Central memory CD8-positive, alpha-beta T cell (primary cell): ENCODE measurements at places on chromosomes 11 and 22.
A peak's percentile ranks its signal among the peaks of the same experiment; 100 is the strongest.

- no peak overlapping the region for H3K4me3 ChIP-seq
- DNase-seq: no peak
- no peaks in the 10 kb centered on the region for H3K27me3 ChIP-seq
- no peaks in the 10 kb centered on the region for H3K36me3 ChIP-seq
- H3K4me1 ChIP-seq: no peaks in the 10 kb centered on the region
These were observed 298.7 kb upstream of the ZC3H12C start for GRCh38 chr11:109794501-109794900.

GRCh38 chr11:61460474-61460881, 30.6 kb downstream of the SDHAF2 start:
- H3K27me3 ChIP-seq: no peaks in the 10 kb centered on the region
- H3K4me3 ChIP-seq: no peak overlapping the region
- H3K36me3 ChIP-seq: peaks cover 14% of the 10 kb centered on the region

- H3K27me3 ChIP-seq: no peaks in the 10 kb centered on the region
- H3K36me3 ChIP-seq: no peaks in the 10 kb centered on the region
- no peak for DNase-seq
- no peak overlapping the region for H3K4me3 ChIP-seq
- no peak overlapping the region for H3K27ac ChIP-seq
- no peaks in the 10 kb centered on the region for H3K4me1 ChIP-seq
These were observed 431.9 kb upstream of the ANO5 start for GRCh38 chr11:21761000-21761399.

GRCh38 chr22:34851918-34852662, 213.9 kb upstream of the ISX start:
- H3K27me3 ChIP-seq: no peaks in the 10 kb centered on the region
- no peak overlapping the region for H3K4me3 ChIP-seq
- no peak overlapping the region for H3K27ac ChIP-seq
- no peak for DNase-seq

DNA sequence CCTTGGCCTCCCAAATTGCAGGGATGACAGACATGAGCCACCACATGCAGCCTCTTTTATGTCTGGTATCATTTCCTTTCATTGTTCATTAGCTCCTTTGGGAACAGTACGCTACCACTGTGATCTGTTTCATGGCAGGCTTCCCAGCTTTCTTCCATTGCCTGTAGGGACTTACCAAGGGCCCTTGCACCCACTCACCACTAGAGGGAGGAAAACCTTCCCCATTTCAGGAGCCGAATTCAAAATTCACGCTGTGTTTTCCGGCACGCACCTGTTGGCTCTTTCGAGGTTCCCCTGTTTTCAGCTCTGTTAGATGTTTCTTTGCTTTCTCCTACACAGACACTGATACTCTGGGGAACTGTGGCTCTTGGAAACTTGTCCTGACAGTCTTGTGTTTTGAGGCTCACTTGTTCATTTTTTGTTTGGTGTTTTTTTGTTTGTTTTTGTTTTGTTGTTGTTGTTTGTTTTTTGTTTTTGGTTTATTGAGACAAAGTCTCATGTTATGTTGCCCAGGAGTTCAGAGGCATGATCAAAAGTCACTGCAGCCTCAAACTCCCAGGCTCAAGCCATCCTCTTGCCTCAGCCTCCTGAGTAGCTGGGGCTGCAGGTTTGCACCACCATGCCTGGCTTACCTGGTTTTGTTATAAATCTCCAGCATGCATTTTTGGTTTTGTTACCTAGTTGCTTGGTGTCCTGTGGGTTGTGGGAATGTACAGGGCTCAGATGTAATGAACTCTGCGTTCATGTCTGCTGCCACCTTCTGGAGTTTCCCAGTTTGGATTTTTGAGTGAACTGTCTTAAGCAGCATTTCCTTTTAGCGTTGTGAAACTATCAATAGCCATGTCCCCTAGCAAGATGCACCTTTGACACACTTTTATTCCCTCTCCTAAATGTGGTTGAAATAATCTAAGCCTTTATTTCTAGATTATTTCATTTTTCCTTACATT, 2.3 kb downstream of the KRTAP5-11 start:
- DNase-seq: no peak
- no peak overlapping the region for H3K27ac ChIP-seq
- H3K27me3 ChIP-seq: peaks cover 35% of the 10 kb centered on the region
- no peaks in the 10 kb centered on the region for H3K36me3 ChIP-seq
- H3K4me1 ChIP-seq: no peaks in the 10 kb centered on the region

DNA sequence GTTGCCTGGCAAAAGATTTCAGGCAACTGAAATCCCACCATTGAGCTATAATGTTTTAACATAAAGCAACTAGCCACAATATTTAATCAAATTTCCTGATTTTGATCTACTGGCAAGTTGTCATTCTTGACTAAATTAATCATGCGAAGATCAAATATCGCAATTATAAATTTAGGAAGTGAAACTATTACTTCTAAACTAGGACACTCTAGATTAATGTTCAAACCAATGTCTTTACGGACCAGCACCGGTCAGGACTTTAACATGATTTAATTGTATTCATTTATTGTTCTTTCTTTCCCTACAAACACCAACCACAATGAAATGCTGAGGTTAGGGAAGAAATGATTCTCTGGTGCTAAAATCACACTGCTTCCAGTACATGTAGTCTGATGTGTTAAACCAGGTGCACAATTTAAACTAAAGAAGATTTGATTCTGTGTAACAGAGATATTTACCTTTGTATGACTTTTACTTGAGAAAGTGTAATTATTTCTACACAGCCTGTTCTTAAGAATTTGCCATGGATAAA, 14.9 kb downstream of the GAS2 start:
- no peak for DNase-seq
- no peak overlapping the region for H3K27ac ChIP-seq
- H3K4me1 ChIP-seq: no peaks in the 10 kb centered on the region

DNA sequence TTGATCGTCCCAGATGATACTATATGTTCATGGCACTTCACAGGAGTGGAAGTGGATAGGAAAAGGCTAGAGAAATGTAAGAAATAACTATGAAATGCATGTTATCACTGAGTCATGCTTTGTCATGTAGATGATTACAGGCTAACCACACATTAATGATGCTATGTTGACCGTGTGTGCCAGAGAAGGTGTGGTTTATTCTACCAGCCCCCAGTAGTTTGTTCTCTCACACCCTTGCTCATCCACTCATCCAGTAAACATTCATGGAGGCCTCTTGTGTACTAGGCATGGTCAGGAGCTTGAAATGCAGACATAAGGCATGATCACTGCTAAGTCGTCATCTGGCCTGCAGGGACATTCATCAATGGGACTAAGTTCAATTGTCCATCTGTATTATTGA, 153.0 kb upstream of the PITPNB start:
- H3K36me3 ChIP-seq: no peaks in the 10 kb centered on the region
- peaks cover 29% of the 10 kb centered on the region for H3K27me3 ChIP-seq
- no peak overlapping the region for H3K27ac ChIP-seq

DNA sequence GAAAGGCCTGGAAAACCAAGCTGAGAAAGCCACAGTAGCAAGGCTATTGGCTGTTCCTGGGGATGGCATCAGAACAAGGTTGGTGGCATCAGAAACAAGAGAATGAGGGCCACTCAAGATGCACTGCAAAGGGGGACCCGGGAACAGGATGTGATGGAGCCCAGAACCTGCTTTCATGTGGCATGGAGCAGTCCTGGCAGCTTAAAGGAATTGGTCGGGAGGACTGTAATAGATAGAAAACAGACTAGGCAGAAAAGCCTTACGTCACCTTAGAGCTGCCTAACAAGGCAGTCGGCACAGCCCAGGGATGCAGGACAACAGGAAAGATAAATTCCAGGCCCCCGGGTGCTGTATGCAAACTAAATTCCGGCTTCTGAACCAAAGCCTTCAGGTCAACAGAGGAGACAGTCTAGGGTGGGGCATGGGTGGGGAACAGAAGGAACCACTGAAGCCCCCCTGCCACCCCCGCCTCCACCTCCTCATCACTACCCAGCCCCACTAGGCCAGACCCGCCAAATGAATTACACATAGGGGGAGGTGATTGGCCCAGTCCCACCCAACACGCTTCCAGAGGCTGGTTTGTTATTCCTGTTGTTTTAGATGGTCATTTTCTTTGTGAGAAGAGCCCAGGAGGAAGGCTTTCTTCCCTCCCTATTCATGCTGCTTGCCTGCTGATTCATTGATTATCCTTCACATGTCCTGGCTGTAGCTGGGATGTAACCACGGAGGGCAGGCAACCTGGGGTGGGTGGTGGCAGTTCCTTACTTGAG, 25.7 kb upstream of the LRRC55 start:
- no peak overlapping the region for H3K27ac ChIP-seq
- DNase-seq: no peak
- H3K4me1 ChIP-seq: no peaks in the 10 kb centered on the region
- H3K36me3 ChIP-seq: no peaks in the 10 kb centered on the region

DNA sequence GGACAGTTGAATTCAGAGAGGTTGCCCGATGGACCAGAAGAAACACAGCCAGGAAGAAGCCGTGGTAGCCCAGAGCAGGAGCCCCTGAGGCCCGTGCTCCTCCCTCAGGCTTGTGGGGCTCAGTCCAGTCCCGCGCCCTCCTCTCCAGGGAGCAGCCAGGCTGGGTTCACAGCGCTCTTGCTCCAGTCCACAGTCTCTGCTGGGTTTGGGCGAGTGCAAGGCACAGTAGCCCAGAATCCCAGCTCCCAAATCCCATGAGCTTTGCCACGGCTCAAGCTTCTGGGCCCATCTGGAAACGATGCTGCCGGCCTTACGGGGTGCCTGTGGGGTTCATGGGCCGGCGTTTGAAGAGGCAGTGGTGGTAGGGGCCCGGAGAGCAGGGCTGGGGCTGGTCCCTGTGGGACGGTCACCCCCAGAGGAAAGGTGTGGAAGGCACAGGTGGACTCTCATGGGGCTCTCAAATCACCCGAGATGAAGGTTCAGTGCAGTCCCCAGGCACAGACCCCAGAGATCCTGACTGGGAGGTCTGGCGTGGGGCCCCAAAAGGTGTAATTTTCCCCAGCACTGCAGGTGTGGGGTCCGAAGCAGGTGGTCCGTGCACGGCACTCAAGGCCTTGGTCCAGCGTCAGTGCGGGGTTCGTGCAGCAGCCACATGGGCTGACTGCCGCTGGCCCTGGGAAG, 30.6 kb upstream of the ATXN10 start:
- H3K27me3 ChIP-seq: peaks cover 62% of the 10 kb centered on the region
- H3K36me3 ChIP-seq: no peaks in the 10 kb centered on the region
- H3K4me1 ChIP-seq: peaks cover 20% of the 10 kb centered on the region
- H3K27ac ChIP-seq: no peak overlapping the region
- no peak overlapping the region for H3K4me3 ChIP-seq

GRCh38 chr11:101757741-101758140, 157.1 kb upstream of the CEP126 start:
- H3K27me3 ChIP-seq: no peaks in the 10 kb centered on the region
- H3K4me3 ChIP-seq: no peak overlapping the region
- H3K4me1 ChIP-seq: no peaks in the 10 kb centered on the region
- no peak for DNase-seq

GRCh38 chr11:1487091-1487850, 692 bp upstream of the MOB2 start:
- no peak overlapping the region for H3K4me3 ChIP-seq
- H3K36me3 ChIP-seq: peaks cover 9% of the 10 kb centered on the region
- no peaks in the 10 kb centered on the region for H3K27me3 ChIP-seq

DNA sequence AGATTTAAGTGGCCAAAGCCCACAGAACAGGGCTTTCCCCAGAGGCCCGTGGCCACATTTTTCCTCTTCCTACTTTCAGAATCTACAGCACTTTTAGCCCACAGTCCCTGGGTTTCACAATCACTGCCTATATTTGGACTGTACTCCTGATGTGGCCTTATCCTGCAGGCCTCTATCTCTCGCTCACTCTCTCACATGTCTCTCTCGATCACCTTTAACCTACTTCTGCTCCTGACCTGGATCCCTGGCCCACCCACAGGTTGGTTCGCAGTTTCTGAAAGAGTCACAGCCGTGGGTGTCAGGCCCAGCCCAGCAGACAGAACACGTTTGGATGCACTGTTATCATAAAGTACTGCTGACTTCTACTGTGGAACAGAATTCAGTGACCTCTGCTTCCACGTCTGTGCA, 55.5 kb downstream of the LARGE1 start:
- H3K4me3 ChIP-seq: no peak overlapping the region
- no peak for DNase-seq
- H3K27ac ChIP-seq: no peak overlapping the region
- no peaks in the 10 kb centered on the region for H3K27me3 ChIP-seq
- no peaks in the 10 kb centered on the region for H3K4me1 ChIP-seq
- H3K36me3 ChIP-seq: no peaks in the 10 kb centered on the region

- no peaks in the 10 kb centered on the region for H3K4me1 ChIP-seq
- no peak for DNase-seq
- H3K27ac ChIP-seq: no peak overlapping the region
- H3K27me3 ChIP-seq: peaks cover 64% of the 10 kb centered on the region
- H3K36me3 ChIP-seq: no peaks in the 10 kb centered on the region
- no peak overlapping the region for H3K4me3 ChIP-seq
These were observed 84.6 kb upstream of the NAV2 start for GRCh38 chr11:19628018-19628417.

DNA sequence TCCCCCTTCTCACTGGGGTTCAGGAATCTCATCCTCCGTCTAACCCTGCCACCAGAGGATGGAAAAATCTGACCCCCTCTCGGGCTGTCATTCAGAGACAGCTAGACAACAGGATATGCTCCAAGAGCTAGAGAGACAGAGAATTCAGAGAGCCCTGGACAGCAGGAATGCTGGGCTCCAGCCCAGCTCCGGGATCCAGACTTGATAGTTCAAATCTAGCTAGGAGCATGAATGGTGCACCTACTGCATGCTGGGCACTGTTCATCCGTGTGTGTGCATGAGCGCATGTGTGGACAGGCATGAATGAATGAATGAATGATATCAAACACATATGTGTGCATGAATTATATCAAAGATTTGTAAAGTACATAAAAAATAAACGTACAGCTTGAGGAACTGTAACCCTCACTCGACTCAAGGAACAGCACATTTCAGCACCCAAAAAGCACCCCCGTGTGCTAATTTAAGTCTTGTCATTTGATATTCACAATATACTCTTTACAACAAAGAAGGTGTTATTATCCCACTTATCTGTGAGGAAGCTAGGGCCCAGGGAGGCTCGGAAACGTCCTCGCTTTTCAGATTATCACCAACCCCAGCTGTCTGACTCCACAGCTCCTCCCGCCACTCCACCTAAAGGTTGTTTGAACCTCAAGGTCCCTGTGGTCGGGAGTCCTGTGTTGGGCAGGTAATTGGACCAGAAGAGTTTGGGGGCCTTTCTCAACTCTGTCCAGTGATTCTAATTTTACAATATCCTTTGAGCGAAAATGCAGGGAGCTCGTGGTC, 640 bp upstream of the VSIG10L2 start:
- peaks cover 8% of the 10 kb centered on the region for H3K4me1 ChIP-seq
- no peak overlapping the region for H3K4me3 ChIP-seq
- H3K27me3 ChIP-seq: peaks cover 15% of the 10 kb centered on the region
- no peak overlapping the region for H3K27ac ChIP-seq
- no peak for DNase-seq

- H3K36me3 ChIP-seq: peaks cover 2% of the 10 kb centered on the region
- H3K4me3 ChIP-seq: peak overlapping the region; percentile 15
- DNase-seq: no peak
- peaks cover 18% of the 10 kb centered on the region for H3K27me3 ChIP-seq
- H3K4me1 ChIP-seq: peaks cover 26% of the 10 kb centered on the region
These were observed 46.5 kb upstream of the TH start for GRCh38 chr11:2218031-2218633.

GRCh38 chr11:118321386-118322082, 17.0 kb downstream of the CD3E start:
- H3K36me3 ChIP-seq: peaks cover 9% of the 10 kb centered on the region
- H3K27me3 ChIP-seq: no peaks in the 10 kb centered on the region
- no peak for DNase-seq
- H3K4me3 ChIP-seq: no peak overlapping the region
